Activated naive CD8-positive, alpha-beta T cell treated with anti-CD3 and anti-CD28 coated beads for 36 hours (primary cell): ENCODE measurements at places on chromosomes 3 and 15.

DNA sequence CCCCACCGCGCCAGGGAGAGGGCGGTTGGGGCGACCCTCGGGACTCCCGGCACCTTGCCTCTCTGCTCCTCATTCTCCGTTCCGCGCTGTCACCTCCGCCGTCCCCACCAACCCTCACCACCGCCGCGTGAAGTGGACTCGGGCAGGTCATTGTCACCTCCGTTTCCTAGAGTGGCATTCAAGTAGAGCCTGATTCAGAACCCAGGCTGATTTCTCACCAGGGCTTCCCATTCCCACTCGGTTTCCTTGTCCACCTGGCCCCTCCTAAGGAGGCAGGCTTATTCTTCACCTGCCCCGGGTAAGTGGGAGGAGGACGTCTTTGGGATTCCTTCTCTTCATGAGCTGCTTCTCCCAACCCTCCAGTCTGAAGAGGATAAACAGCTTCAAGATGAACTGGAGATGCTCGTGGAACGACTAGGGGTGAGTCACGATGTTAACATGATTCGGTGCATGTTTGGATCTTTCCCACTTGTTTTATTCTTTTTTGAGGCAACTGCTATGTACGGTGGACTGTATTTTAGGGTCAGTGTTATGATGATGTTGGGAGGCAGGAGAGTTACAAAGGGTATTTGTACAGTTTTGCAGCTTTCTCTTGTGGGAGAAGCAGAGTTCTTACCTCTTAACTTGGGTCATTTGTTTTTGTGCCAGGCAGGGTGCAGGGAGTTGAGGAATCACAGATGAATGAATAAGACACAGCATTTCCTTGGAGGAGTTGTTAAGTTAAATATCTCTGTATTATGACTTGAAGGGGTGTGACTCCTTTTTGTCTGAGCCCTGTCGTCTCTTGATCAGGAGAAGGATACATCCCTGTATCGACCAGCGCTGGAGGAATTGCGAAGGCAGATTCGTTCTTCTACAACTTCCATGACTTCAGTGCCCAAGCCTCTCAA, 692 bp downstream of the PSMD2 start:
- peak overlapping the region; percentile 82 for H3K27ac ChIP-seq
- no peak for DNase-seq
- H3K4me3 ChIP-seq: peak overlapping the region; percentile 92
- peaks cover 39% of the 10 kb centered on the region for H3K4me1 ChIP-seq

DNA sequence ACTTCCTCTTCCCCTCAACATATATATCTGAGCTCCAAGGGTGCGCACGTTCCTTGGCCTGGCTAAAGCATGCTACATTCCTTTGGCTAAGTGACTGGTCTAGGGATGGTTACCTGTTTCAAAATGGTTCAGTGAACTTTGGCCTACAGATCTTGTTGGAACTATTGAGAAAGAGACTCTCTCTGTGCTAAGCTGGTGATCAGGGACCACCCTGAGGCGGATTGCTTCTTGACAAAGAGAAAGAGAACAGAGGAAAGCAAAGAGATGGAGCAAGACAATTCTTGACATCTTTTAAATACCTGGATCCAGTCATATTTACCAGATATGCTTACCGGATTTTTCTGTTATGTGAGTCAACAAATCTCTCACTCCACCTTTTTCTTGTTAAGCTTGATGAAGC, 123.1 kb downstream of the CHST2 start:
- H3K4me3 ChIP-seq: no peak overlapping the region
- H3K4me1 ChIP-seq: peaks cover 5% of the 10 kb centered on the region
- H3K36me3 ChIP-seq: peaks cover 3% of the 10 kb centered on the region

DNA sequence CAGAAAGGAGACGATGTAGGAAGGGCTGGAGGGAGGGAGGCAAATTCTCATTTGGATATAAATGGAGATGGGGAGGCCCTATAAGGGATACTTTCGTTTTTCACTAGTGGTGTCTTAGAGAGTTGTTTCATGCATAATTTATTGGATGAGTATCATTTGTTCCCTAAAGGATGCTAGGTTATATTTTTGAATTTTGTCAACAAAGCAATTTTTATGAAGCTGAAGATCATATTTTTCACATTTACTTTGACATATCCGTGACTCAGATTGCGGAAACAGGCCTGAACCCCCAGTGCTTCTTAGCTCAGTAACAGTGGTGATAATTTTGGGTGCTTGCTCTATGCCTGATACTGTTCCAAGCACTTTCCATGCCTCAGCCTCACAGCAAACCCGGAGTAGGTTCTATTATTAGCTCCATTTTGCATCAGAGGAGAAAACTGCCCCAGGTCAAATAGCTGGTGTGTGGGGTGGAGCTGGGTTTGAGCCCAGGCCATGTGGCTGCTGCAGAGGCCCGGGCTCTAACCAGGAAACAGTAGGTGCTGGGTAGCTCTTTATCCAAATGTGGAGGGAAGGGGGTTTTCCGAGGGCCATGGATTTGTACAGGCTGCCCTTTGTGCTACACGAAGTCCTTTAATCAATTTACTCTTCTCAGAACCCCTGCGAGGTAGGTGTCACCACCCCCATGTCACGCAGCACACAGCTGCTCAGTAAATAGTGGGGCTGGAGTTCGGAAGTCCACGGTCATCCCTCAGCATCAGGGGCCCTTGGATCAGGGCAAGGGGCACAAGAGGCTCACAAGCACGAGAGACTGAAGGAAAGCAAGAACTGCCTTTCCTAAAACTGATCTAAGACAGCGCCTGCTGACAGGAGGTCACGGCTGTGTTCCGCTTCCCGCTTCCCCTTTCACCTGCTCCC, 99.1 kb downstream of the SLC49A4 start:
- H3K27me3 ChIP-seq: peaks cover 5% of the 10 kb centered on the region
- H3K36me3 ChIP-seq: no peaks in the 10 kb centered on the region
- H3K27ac ChIP-seq: no peak overlapping the region
- H3K4me3 ChIP-seq: no peak overlapping the region

DNA sequence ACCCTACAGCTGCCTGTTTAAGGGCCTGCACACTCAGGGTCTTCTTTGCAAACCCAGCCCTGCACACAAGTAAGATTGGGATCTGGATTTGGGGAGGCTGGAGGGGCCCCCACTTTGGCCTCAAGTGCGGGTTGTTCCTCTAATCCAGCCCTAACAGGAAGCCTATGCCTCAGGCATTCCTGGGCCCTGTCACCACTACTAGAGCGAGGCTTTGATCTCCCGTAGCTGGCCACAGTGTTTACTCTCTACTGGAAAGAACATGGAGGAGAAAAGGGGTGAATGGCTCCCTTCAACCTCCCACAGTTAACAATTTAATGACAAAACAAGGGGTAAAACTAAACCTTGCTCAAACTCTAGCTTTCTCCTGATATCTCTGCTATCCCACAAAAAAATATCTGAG, 48.4 kb downstream of the DZIP1L start:
- H3K4me3 ChIP-seq: no peak overlapping the region
- H3K4me1 ChIP-seq: peaks cover 7% of the 10 kb centered on the region
- no peak for DNase-seq

GRCh38 chr15:90349072-90349471, 3.0 kb upstream of the ZNF774 start:
- H3K27ac ChIP-seq: no peak overlapping the region
- no peaks in the 10 kb centered on the region for H3K36me3 ChIP-seq
- no peak overlapping the region for H3K4me3 ChIP-seq
- H3K4me1 ChIP-seq: peaks cover 7% of the 10 kb centered on the region

- H3K36me3 ChIP-seq: peaks cover 7% of the 10 kb centered on the region
- H3K4me1 ChIP-seq: peaks cover 15% of the 10 kb centered on the region
- H3K4me3 ChIP-seq: no peak overlapping the region
- H3K27me3 ChIP-seq: no peaks in the 10 kb centered on the region
Observed at GRCh38 chr3:71511037-71511436, 72.5 kb downstream of the FOXP1 start.

DNA sequence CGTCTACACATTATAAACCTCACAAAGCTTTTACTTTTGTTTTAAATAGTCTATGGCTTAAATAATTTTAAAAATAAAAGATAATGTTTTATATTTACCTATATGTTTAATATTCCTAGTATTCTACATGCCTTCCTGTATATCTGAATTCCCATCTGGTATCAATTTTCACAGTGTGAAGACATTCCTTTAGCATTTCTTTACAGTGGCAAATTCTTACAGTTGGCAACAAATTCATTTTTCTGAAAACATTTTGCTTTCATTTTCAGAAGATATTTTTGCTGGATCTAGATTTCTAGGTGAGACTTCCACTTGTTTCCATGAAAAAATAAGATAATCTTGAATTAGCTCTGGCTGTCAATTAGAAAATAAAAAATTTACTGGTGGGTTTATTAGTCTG, 471.4 kb upstream of the NAALADL2 start:
- no peak overlapping the region for H3K4me3 ChIP-seq
- no peaks in the 10 kb centered on the region for H3K27me3 ChIP-seq
- DNase-seq: no peak
- H3K27ac ChIP-seq: no peak overlapping the region

DNA sequence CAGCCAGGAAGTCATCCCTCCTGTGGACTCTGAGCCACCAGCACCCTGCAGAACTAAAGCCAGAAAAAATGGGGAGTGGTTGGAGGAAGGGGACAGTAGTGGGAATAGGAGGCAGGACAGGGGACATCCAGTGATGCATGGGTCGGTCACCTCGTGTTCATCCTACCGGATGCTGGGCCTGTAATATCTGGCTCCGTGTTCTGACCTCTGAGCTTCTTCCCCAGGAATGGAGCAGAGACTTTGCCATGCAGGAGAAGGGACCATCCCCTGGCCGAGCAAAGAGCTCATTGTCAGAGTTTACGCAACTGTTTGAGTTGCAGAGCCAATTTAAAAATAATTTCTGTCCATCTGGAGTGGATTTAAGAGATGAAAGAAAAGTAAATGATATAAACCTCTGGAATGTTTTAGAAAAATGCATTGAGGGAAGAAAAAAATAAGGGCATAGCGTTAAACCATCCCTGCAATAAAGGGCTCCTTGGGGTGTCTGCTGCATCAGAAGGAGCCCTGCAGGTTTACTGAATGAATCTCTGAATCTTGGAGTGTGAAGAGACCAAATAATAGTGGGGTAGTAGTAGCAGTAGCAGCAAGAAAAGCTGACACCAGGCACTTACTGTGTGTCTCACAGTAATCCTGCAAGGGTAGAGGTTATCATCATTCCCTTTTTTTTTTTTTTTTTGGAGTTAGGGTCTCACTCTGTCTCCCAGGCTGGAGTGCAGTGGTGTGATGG, 70.9 kb downstream of the AAGAB start:
- DNase-seq: no peak
- no peaks in the 10 kb centered on the region for H3K4me1 ChIP-seq
- peaks cover 9% of the 10 kb centered on the region for H3K36me3 ChIP-seq

DNA sequence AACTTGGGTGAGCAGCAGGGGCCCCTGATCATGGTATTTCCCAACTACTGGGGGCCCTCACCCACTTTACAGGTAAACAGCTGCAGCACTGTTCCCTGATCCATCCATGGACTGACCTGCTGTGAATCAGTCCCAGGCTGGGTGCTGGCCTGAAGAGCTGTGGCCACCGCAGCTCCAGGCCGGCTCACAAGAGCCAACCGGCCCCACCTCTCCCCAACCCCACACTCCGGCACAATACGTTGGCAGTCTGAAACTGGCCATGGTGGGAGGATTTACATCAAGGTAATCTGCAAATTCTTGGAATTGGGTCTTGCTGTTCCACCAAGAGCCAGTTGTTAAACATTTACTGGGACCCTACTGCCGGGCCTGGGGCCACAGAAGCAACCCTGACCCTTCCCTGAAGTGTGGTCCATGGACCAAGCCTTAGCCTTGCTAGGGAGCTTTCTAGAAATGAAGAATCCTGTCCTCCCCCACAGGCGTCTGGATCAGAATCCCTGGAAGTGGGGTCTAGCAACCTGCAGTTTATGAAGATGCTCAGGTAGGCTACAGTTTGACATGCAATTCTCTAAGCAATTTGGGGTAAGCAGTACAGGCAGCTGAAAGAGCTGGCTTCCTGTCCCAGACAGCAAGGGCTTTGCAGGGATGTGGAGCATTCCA, 3.7 kb downstream of the SLC6A20 start:
- peaks cover 2% of the 10 kb centered on the region for H3K36me3 ChIP-seq
- peaks cover 38% of the 10 kb centered on the region for H3K27me3 ChIP-seq
- H3K4me1 ChIP-seq: peaks cover 13% of the 10 kb centered on the region
- H3K4me3 ChIP-seq: no peak overlapping the region

DNA sequence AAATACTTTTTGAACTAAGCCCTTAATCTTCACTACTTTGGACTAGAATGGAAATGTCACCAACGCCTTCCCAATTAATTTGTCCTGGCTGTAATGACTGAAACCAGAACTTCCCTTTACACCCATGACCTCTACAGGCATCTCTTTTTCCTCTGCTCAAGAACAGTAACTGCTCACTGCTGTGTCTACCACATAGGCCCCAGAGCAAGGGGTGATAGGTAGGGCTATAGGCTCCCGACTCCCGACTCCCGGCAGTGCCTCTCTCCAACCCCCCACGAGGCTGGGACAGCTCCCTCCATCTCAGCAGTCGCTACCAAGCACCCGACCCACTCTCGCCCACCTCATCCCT, 384 bp upstream of the LEKR1 start:
- no peaks in the 10 kb centered on the region for H3K27me3 ChIP-seq
- H3K36me3 ChIP-seq: peaks cover 17% of the 10 kb centered on the region
- peak overlapping the region; percentile 98 for H3K27ac ChIP-seq
- DNase-seq: no peak

- peaks cover 15% of the 10 kb centered on the region for H3K4me1 ChIP-seq
- H3K27me3 ChIP-seq: no peaks in the 10 kb centered on the region
- H3K4me3 ChIP-seq: no peak overlapping the region
- DNase-seq: no peak
- peaks cover 30% of the 10 kb centered on the region for H3K36me3 ChIP-seq
Observed at GRCh38 chr3:132519914-132520313, 77.2 kb upstream of the ACKR4 start.

- H3K4me3 ChIP-seq: no peak overlapping the region
- peaks cover 6% of the 10 kb centered on the region for H3K36me3 ChIP-seq
- peaks cover under 1% of the 10 kb centered on the region for H3K4me1 ChIP-seq
- H3K27me3 ChIP-seq: peaks cover 98% of the 10 kb centered on the region
- DNase-seq: no peak
Observed at GRCh38 chr3:147388700-147389580, 17.4 kb downstream of the ZIC4 start.

- no peak overlapping the region for H3K27ac ChIP-seq
- no peak for DNase-seq
- no peak overlapping the region for H3K4me3 ChIP-seq
- no peaks in the 10 kb centered on the region for H3K27me3 ChIP-seq
- H3K36me3 ChIP-seq: no peaks in the 10 kb centered on the region
- H3K4me1 ChIP-seq: no peaks in the 10 kb centered on the region
Observed at GRCh38 chr15:23708332-23708731, 21.2 kb upstream of the NDN start.
